ENCODE measurements at places on chromosomes 1 and 21. TPM values are rescaled to one million over a fixed set of nuclear protein-coding genes. Genes with fewer than 3 reads are reported as not detected.

Gene ADGRL4
- 83.5 TPM for total RNA-seq

Gene DISP3
- total RNA-seq, result 0.09 TPM

Gene WNT3A
- not detected for total RNA-seq

Gene HSD3B2
- not detected for total RNA-seq

Gene CLCA1
- total RNA-seq, result not detected

Gene FRRS1
- 1.2 TPM for total RNA-seq

Gene TRIM46
- 1.3 TPM for total RNA-seq

Gene JAK1
- total RNA-seq, result 220 TPM

Gene GNAT2
- 0.17 TPM for total RNA-seq

Gene NFYC
- 17.5 TPM for total RNA-seq

Gene FCMR
- total RNA-seq, result 0.33 TPM

Gene NTRK1
- total RNA-seq, result not detected

Gene ARHGEF2
- 70.6 TPM for total RNA-seq

Gene MROH7
- total RNA-seq, result under 0.01 TPM

Gene LMOD1
- total RNA-seq, result not detected

Gene POU3F1
- total RNA-seq, result not detected

Gene LENEP
- total RNA-seq, result not detected

Gene WDR64
- total RNA-seq, result under 0.01 TPM

Gene PRR9
- total RNA-seq, result not detected

Gene ZBTB8B
- total RNA-seq, result under 0.01 TPM

Gene RGS13
- not detected for total RNA-seq

Gene ESPN
- 0.69 TPM for total RNA-seq

Gene IL22RA1
- not detected for total RNA-seq

Gene KISS1
- not detected for total RNA-seq

Gene OR2L5
- total RNA-seq, result not detected

Gene IFI44L
- total RNA-seq, result not detected

Gene MROH9
- total RNA-seq, result not detected

Gene RNF186
- total RNA-seq, result not detected

Gene ADAMTS4
- 10.0 TPM for total RNA-seq

Gene RAD54L
- 0.65 TPM for total RNA-seq

Gene TSPEAR
- 0.26 TPM for total RNA-seq

Gene IFI6
- total RNA-seq, result 20.7 TPM
